ENCODE measurements at places on chromosomes 12 and 14. TPM values are rescaled to one million over a fixed set of nuclear protein-coding genes. Genes with fewer than 3 reads are reported as not detected.

Gene ART4
- not detected for total RNA-seq

Gene MYO1H
- not detected for total RNA-seq

Gene ALX1
- total RNA-seq = not detected

Gene PLA2G1B
- total RNA-seq = not detected

Gene RPL10L
- total RNA-seq = not detected

Gene C14orf93
- 10.1 TPM for total RNA-seq

Gene IFNG-AS1
- total RNA-seq = 3.6 TPM

Gene PUS7L
- 24.3 TPM for total RNA-seq

Gene STAC3
- 5.7 TPM for total RNA-seq

Gene TSPAN11
- total RNA-seq = not detected

Gene CGRRF1
- total RNA-seq = 13.2 TPM

Gene CLEC14A
- not detected for total RNA-seq

Gene ARHGAP9
- 192 TPM for total RNA-seq

Gene SLC8B1
- 41.9 TPM for total RNA-seq

Gene SCN8A
- 0.41 TPM for total RNA-seq

Gene DBX2
- not detected for total RNA-seq

Gene AGAP2
- 70.2 TPM for total RNA-seq

Gene ADGRD1
- total RNA-seq = 0.54 TPM

Measured in T-helper 1 cell treated with Interleukin-12 subunit alpha and Interleukin-12 subunit beta and Interleukin-4 antibody, amounts not matched to agents 30 ng/mL and 1 ng/mL, for 36 hours (primary cell).